ENCODE measurements at places on chromosomes 5 and 9.

DNA sequence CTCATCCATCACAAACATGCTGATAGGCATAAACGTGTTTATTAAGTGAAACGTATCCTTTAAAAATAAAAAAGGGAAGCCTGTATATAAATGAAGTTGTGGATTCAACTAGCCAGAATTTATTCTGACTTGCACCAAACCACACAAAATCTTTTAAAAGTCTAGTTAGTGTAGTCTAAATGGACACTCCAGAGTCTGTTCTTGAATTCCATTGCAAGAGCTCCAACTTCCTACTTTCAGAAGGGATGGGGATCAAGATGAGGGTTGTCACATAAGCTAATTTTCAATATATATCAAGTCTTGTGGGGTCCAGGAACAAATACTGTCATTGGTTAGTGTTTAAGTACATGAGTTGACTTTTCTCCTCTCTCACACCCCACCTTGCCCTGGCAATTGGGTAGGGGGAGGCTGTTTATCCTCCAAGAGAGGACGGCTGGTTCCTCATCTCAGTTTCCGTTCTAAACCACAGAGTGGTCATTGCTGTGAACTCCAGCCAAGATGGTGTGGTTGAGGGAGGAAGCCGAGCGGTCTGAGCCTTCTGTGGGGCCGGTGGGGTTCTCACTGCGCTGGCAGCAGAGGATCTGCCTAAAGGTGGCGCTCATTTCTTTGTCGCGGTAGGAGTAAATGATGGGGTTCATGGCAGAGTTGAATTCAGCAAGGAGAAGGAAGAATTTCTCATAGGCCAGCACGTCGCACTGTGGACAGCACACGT, 163.2 kb downstream of the LPAR1 start:
- no peak for DNase-seq

DNA sequence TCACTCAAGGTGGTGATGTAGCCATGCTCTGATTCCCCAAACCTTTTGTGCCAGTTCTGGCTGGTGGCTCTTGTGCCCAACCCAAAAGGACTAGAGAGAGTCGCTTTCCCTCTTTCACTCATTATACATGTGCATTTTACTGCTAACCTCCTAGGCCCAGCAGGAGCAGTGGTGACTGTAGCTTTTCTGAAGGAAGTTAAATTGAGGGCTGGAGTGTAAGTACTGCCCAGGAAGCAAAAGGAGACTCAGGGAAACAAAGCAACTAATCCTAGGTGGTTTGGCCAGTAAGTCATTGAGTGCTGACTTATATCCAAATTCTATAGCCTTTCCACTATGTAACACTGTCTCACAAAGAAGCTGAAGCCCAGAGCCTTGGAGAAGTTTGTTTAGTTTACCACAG, 194.4 kb upstream of the ZNF462 start:
- no peak for DNase-seq

GRCh38 chr9:112200711-112201110, 25.6 kb upstream of the SUSD1 start:
- DNase-seq: no peak

GRCh38 chr5:178304761-178305645, 72.4 kb upstream of the PHYKPL start:
- no peak for DNase-seq

GRCh38 chr5:149414405-149415065, 35.4 kb upstream of the IL17B start:
- DNase-seq: no peak

DNA sequence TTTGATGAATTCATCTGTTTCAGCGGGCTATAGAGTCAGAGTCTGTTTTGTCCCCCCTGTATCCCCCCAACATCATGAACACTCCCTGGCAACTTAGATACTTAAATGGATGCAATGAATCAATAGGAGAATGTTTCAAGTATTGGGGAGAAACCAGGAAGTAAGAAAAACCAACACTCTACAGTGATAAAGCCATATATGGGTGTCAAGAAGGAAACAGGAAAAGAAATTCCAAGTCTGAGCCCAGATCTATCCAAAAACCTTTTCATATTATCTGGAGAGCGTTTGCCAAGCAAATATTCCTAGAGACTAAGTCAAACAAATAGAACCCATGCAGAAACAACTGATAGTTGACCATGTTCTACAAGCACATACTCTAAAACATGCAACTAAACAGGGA, 2.3 kb upstream of the GNAQ start:
- DNase-seq: no peak

DNA sequence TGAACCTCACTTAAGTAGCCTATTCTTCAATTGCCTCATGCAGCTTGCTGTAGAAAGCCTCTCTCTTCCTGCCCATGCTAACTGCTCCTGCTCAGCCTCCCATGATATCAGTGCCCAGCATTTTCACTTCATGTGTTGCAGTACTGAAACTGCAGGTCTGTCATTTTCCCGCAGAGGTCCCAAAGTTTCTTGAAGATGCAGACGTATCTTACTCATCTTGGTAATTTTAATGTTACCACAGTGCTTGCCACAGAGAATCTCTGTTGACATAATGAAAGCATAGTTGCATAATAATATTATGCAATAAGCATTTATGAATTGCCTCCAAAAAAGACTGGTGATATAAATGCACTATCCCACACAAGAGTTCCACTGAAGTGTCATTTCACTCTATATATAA, 561.1 kb upstream of the DAP start:
- no peak for DNase-seq

DNA sequence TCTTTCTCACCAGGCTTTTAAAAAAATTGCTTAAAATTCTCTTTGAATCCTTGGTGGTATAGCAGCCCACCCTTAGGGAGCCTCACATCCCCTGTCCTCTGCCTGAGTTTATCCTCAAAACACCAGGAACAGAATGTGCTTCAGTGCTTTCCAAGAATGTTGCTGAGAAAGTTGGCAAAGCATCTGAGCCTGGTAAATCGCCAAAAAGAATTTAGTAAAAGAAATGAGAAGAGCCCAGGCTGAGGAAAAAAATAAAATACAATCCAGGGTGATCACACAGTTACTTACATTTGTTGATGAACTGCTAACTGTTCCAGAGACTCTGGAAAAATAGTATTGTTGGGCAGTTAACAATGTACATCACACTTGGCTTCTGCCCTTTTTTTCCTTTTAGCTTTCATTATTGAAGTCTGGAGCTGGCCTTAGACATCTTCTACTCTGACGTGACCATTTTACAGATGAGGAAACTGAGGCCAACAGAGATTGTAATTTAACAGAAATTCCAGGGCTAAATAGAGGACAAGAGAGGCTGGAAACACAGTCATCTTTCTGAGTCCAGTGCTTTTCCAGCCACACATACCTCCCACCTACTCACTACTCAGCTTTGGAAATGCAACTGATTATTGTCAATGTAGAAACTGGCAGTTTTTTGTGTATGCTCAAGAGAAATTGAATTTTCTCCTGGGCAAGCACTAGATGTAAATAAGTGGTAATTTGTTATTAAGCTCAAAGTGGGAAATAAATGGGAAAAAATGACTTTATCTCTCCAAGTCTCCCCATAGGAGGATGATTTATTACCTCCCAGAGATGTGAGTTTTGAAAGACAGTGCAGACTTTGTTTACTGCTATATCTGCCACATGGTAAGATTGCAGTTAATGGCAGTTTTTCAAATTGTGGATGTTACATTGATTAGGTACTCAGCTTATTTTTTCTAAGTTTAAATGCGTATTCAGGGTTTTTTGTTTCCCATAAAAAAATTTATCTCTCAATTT, 86.7 kb upstream of the ALDH1A1 start:
- no peak for DNase-seq

DNA sequence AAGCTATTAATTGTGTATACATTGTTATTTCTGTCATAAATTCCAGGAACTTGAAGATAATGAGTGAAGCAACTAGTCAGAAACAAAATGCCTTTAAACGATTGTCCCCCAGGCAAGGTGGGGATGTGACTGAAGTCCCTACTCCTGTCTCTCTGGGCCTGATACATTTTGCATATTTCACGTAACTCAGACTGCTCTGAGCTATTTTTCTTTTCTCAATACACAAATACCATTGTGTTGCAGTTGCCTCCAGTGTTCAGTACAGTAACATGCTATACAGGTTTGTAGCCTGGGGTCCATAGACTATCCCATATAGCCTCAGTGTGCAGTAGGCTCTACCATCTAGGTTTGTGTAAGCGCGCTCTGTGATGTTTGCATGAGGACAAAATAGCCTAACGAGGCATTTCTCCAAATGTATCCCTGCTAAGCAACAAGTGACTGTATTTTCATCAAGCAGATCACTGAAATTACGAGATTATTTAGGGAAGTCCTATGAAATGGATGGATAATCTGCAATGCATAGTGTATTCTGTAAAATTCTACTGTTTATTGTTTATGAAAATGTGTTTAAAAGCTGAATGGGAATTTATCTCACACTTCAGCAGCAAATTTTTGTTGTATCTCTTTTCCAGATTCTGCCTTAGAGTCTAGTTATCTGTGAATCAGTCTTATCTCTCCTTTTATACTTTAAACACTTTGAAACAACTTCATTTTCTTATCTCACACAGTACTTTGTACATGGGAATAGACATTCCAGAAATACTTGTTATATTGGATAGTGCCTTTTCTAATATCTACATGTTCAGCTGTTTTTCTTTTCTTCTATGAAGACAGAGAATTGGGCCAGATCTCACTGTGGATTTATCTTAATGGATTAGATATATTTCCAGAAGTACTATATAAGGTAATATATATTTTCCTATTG, 150.5 kb downstream of the CD180 start:
- DNase-seq: no peak

DNA sequence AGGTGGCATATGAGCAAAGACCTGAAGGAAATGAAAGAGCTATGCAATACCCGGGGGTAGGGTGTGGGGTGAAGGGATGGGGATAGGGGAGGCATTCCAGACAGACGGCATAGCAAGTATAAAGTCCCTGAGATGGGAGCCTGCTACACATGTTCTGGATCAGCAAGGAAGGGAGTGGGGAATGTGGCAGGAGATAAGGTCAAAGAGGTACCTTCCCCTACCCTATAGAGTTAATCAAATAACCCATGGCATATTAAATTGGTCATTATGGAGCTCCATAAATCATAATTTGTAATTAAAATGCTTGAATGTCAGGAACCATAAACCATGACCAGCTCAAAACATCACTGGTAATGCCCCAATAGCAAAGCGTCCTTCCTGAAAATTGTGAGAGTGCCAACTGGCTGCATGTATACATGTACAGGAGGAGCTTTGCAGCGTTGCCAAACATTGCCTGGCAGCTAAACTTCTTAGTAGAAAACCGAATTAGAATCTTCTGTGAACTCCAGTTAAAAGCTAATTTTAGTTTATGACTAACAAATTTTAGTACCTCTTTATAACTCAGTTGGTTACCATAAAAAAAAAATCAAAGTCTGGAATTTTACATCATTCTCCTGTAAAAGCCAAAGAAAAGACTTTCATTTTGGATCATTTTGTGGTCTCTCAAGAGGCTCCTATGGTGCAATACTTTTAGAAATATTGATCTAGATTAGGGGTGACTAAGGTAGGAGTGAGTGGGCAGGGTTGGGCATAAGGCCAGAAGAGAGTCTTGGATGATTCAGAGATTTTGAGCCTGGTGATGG, 4.7 kb downstream of the DNAI1 start:
- DNase-seq: no peak

GRCh38 chr9:16180546-16180945, 627.7 kb downstream of the CCDC171 start:
- DNase-seq: no peak

- DNase-seq: no peak
Observed at GRCh38 chr5:109102096-109102690, 307.6 kb downstream of the PJA2 start.

- no peak for DNase-seq
Observed at GRCh38 chr5:168675883-168676408, 96.8 kb upstream of the PANK3 start.

- DNase-seq: peak; percentile 54
Observed at GRCh38 chr9:121634329-121635261, 16.8 kb upstream of the DAB2IP start.

DNA sequence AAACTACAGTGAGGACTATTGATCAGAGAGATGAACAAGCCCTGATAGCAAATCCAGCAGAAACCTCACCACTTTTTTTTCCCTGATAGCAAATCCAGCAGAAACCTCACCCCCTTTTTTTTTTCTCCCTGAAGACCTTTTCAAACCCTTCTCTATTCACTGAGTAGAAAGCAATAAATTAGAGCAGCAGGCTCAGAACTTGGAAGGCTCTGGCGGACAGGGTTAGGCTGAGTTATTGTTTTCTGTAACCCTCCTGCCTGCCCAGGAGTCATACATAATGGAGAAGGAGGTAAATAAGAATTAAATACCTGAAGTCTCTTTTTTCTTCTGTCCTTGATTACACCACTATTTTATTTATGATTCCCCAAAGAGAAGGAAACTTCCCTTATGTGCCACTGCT, 136.3 kb upstream of the SNX2 start:
- no peak for DNase-seq

DNA sequence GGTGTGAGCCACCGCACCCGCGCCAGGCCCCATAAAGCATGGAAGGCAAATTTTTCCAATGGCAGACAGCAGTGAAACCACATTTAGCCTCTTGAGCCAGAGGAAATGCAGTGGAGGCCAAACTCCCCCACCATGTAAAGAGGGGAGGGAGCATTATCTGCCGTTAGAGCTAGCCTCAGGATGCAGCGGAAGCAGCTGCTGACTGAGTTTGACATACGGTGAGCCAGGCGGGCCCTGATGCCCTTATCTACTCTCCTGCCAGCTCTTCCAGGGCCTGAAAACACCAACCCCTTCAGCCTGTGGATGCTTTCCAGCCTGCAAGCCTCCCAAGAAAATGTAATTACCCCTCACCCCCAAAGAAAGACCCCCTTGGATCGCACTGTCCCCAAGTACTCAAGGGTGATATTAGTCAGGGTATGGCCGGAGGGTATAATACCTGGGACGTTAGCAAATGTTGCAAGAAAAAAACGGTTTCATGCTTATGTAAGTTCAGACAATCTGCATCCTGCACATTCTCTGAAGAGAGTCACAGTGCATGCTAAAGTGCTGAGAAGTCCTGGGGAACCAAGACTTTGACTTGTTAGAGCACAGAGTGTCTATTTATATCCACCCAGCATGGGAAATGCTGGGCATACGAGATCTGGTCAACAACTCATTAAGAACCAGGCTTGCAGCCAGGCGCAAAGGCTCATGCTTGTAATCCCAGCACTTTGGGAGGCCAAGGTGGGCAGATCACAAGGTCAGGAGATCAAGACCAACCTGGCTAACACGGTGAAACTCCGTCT, 11.3 kb upstream of the GGTA1 start:
- no peak for DNase-seq

- DNase-seq: peak; percentile 39
Observed at GRCh38 chr5:179344431-179345182, 654 bp downstream of the ADAMTS2 start.

- no peak for DNase-seq
Observed at GRCh38 chr5:159972538-159973362, 36.2 kb upstream of the TTC1 start.

GRCh38 chr5:36939969-36940858, 63.6 kb downstream of the NIPBL start:
- no peak for DNase-seq

DNA sequence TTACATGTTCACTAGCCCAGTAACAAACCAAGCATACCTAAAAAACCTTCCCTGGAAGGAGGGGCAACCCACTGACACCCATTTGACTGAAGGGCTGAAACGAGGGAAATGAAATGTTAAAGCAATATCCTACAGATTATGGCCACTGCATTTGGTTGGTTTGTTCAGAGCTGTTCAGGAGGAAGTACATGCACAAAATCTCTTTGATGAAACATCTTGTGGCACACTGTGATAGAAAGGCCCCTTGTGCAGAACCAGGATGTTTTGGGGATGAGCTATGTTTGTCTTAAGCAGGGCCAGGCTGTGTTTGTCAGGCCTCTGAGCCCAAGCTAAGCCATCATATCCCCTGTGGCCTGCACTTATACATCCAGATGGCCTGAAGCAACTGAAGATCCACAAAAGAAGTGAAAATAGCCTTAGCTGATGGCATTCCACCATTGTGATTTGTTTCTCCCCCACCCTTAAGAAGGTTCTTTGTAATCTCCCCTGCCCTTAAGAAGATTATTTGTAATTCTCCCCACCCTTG, 467.3 kb upstream of the PIK3R1 start:
- DNase-seq: no peak
